ENCODE measurements at places on chromosomes 7 and 10.

DNA sequence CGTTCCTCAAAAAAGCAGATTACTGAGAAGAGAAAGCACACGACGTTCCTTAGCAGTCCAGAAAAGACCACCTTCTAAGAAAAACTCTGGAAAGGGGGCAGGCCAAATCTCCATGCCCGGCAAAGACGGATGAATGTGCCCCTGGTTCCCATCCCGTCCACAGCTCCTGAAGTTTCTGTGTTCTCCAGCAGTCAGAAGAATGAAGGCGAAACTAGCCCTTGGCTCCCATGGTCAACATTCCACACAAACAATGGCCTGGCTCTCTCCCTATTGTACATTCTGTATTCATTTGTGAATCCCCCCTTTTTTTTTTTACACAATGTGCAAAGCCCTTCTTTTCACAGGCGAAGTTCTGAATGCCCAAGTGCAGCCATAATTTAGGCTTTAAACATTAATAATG, 5.3 kb downstream of the CTBP2 start:
- no peak for DNase-seq

DNA sequence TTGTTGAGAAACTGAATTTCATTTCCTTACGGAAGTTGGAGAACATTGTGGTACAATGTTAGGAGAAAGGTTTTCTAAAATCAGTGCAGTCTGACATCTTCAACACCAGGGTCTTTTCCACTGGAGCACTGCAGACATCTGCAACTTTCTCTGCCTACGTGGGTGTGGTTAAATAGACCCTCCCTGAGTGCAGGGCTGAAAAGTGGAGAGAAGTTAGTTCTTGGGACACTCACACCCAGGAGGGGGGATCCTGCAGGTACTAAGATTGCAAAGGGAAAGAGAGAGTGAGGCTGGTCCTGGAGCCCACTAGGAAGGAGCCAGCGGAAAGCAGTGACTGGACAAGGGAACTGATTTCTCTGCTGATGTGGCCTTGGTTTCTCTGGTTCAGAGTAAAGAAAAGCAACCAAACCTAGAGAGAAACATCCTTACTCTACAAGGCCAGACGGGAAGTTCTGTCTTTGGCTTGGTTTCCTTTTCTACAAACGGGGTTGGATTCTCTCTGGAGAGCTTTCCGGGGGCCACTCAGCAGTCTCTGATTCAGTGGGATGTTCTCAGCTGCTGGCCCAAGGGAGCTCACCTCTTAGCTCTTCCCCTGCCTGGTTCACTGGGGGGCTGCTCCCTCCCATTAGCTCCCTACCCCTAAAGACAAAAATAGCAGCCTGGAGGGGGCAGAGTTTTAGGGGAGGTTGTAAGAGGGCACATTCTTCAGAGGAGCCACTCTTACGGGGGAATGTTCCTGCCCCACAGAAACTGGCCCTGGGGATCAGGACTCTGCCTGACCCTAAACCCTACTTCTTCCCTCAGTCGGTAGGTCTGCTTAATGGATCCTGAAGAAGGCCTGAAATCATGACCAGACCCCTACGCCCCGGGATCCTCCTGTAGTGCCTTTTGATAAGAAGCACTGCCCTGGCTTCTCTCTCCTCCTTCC, 2.7 kb downstream of the UPP1 start:
- DNase-seq, result no peak

GRCh38 chr10:70692043-70692603, 19.8 kb downstream of the ADAMTS14 start:
- DNase-seq, result no peak

GRCh38 chr7:17617380-17617779, 318.9 kb downstream of the AHR start:
- no peak for DNase-seq

- no peak for DNase-seq
These were observed 86.8 kb upstream of the KMT2C start for GRCh38 chr7:152522571-152523067.

DNA sequence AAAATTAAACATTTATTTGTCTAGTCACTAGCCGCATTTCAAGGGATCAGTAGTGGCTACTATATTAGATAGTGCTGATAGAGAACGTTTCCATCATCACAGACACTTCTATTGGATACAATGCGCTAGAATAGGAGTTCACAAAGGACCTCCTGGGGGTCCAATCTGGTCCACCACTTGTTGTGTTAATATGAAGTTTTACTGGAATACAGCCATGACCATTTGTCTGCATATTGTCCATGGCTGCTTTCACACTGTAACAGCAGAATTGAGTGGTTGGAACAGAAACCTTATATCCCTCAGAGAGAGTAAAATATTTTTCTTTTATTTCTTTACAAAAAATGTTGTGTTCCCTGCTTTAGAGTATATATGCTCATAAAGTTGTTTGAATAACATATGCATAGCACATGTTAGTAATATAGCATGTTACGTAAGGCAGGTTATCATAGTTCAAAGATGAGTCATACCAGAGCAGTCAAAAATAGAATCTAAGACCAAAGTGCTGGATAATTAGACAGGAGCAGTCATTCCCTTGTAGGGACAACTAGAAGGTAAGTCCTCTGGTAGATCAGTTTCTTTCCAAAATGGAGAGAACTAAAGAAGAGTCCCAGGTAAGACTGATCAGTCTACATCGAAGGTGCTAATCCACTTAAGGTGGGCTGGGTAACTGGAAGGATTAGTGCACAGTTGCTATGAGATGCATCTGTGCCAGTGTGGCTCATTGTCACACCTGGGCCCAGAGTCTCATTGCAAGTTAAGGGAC, 14.9 kb downstream of the BZW2 start:
- DNase-seq, result no peak

DNA sequence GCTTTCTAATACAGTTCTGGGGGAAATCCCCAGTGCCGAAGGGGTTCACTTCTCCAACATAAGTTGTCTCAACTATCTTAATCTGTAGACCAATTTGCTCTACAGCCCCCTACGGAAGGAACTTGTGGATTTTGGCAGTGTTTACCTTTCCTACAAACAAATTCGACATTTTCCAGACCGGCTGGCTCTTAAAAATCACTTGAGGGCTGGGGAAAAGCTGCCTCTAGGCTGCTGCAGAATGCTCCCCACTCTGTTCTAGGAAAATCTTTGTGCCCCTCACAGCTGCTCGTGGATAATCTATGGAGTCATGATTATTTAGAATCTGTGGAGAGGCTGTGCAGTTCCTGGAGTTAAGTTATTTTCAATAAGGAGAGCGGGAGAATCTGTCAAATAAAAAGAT, 474.6 kb upstream of the FZD8 start:
- DNase-seq, result no peak

DNA sequence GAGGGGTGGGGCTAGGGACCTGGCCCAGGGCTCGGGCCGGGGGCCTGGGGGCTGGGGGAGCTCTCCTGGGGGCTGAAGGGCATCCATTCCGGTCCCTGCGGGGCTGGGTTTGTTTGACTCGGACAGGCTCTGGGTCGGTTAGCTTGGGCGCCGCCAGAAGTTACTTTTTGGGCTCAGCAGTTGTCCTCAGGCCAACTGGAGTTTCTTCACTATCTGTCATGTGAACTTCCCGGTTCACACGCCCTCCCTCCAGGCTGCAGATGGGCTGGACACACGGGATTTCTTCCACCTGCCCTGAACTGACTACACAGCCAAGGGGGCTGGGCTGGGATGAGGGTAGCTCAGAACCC, 3.8 kb downstream of the SLC4A2 start:
- no peak for DNase-seq
